ENCODE measurements at places on chromosomes 6 and 20.

DNA sequence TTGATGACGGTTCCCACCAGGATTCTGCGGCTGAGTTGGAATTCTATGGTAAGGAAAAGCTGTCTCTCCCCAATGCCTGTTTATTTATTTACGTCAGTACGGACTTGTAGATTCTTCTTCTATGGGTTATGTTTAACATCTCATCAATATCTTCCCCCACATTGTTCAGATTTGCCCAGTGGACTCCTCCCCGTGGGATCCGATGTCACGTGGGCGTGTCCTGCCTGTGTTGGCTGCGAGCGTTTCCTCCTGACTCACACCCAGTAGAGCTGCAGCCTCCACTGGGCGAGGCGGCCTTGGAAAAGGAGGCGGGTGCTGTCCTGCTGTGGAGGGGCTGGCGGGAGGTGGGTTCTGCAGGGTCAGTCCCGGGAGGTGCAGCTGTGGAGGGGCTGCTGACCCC lies 46.8 kb upstream of the SLCO4A1 start:
- DNase-seq: peak; percentile 64

DNA sequence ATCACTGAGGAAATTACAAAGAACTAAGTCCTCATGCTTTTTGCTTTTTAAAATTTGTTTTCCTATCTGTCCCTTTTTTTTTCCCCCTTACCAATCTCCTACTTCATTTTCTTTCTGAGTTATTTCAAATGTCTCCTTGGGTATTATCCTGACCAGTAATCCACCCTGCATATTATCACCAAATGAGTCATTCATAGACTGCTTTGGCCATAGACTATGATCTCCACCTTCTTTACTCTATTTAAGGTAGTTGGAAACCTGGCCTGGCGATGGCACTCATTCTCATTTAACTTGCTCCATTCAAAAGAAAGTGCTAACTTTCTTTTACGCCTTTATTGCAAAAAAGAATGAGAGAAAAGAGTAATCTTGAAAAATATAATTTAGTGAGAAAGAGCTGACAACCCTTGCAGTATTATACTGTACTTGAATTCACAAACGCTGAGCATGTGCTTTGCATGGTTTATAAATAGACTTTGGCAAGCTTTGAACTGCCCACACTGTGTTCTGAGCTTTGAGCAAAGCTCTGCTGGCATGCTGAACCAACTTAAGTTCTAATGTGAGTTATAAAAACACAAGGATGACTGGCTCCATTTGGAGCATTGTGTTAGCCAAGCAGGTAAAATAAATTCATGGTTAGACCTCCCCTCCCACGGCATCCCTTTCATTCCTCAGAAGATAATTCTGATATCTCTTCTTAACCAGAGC lies 198.9 kb downstream of the NKAIN2 start:
- DNase-seq: no peak

DNA sequence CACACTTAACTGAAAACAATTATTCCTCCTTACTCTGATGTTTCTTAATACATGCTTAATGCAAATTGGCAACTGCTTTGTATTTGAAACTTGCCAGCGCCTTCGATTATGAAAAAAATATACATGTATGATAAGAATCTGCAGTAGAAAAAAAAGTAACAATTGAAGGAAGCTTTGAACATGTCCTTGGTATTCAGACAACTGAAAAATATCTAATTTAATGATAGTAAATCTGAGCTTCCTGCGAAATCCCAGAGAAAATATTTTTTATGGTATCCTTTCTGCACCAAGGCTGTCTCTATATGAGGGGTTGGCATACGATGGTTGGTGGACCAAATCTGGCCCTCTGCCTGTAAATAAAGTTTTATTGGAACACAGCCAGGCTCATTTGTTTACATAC lies 186.2 kb downstream of the HDGFL1 start:
- no peak for DNase-seq

- DNase-seq: no peak
These were observed 19.1 kb downstream of the SLX4IP start for GRCh38 chr20:10454151-10454750.

DNA sequence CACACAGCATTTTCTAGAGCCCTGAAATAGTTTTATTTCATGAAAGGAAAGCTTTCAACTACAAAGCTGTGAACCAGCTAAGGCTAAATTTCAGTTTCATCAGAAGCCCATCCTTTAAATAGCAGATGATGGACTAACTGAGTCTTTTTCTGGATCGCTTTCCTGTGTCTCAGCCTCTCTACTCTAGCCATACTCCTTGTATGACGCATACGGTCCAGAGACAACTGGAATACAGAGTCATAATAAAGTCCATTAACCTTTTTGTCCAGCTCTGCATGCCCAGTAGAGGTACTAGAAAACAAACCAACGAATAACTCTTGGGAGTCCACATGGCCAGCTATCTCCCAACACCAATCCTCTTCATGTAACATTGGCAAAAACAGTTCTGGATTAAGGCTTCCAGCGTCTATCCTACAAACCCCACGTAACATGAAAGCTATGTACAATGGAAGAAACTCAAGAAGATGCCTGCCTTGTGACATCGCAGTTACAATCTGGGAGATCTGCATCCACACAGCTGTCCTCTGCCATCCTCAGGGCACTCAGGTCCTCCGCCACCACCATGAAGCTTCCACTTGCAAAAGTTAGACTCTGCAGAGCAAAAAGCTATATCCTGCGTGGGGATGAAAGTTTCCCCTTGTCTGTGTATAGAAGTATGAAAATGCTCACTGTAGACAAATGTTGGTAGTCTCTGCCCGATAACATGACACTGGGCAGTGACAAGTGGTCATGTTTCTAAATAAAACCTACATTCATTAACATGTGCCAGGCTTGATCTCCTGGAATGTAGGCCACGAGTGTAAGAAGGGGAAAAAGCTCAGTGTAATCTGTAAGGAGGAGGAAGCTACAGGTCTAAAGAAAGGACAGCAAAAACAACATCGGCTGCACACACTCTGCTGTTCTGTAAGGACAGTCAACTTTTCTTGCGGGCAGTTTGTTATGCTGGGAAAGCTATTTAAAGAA lies 360.4 kb downstream of the ESR1 start:
- no peak for DNase-seq

GRCh38 chr6:43771210-43771857 lies 1.3 kb downstream of the VEGFA start:
- DNase-seq: peak; percentile 86

DNA sequence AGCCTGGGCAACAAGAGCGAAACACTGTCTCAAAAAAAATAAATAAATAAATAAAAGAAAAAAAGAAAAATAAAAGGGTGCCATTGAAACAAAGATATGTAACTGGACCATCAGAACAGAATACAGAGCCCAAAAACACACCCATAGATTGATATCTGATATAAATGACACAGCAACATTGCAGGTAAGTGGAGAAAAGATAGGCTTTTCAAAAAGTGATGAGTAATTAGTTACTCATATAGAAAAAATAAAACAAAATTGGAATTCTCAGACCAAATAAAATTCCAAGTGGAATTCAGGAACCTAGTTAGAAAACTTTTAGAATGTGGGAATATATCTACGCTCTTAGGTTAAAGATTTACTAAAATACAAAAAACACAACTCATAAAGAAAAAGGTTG lies 60.6 kb upstream of the CHD6 start:
- no peak for DNase-seq

- no peak for DNase-seq
These were observed 6.3 kb upstream of the TBC1D22B start for GRCh38 chr6:37251211-37251780.

GRCh38 chr20:50969435-50969834 lies 10.8 kb downstream of the MOCS3 start:
- DNase-seq: no peak

DNA sequence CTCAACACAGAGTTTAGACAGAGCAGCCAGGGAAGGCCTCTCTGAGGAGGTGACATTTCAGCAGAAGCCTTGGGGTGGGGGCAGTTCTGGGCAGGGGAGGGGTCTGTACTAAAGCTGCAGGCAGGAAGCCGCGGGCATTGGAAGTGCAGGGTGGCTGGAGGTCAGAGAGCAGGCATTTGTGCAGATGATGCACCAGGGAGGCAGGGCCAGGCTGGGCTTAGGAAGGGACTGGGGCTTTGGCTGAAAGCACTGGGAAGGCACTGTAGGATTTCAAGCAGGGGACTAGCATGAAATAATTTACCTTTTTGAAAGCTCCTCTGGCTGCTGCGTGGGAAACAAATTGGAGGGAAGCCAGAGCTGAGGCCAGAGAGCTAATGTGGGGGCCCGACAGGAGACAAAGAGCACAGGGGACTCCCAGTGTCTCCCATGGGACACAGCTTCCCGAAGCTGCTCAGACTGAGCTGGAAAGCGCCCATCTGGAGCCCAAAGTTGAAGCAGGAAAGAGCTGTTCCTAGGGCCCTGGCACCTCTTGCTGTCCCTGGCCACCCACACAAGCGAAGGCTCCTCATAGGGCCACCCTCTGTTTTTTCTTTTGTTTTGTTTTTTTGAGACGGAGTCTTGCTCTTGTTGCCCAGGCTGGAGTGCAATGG lies 19.3 kb downstream of the ADA start:
- no peak for DNase-seq

GRCh38 chr20:44601236-44601671 lies 18.9 kb downstream of the PKIG start:
- DNase-seq: no peak

DNA sequence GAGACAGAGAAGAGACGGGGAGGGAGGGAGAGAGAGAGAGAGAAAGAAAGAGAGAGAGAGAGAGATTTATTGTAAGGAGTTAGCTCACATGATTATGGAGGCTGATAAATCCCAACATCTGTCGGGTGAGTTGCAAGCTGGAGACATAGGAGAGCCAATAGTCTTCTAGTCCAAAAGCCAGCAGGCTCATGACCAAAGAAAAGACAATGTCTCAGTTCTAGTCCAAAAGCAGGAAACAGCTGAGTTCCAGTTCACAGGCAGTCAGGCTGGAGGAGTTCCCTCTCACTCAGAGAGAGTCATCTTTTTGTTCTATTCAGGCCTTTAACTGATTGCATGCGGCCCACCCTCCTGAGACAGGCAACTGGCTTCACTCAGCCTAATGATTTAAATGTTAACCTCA lies 416.6 kb downstream of the PREX1 start:
- no peak for DNase-seq

DNA sequence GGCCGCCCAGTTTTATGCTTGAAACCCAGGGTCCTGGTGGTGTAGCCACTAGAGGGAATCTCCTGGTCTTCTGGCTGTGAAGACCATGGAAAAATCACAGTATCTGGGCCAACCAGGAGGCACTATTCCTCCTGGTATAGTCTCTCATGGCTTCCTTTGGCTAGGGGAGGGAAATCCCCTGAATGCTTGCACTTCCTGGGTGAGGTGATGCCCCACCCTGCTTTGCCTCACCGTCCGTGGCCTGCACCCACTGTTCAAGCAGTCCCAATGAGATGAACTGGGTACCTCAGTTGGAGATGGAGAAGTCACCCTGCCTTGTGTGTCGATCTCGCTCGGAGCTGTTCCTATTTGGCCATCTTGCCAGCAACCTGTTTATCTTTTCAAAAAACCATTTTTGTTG lies 10.1 kb upstream of the ZNF337 start:
- no peak for DNase-seq

GRCh38 chr6:119076173-119076572 lies 2.3 kb downstream of the FAM184A start:
- no peak for DNase-seq

DNA sequence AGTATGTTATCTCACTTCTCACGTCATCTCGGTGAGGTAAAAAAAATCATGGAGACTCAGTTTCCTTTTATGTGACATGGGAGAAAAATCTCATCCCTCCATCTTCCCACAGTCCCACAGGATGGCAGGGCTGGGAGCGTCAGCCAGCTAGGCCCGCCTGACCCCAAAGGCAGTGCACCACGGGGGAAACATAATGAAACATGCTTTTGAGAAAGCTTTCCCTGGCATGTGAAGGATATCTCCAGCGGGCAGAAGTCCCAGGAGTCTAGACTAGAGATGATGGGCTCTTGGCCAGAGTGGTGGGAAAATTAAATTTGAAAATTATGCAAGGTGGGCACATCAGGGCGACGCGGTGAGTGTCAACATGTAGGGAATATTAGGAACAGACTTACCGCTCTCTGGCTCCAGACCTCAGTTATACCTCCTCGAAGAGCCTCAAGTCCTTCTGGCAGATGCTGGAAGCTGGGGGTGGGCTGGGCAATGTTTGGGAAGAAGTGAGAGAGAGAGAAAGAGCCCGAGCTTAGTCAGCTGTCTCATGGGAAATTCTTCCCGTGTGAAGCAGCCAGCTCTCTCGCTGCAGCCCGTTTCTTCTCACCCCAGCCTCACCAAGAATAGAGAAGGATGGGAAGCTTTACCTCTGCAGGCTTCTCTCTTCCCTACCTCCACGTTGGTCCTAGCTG lies 52.3 kb downstream of the MOCS1 start:
- DNase-seq: no peak

DNA sequence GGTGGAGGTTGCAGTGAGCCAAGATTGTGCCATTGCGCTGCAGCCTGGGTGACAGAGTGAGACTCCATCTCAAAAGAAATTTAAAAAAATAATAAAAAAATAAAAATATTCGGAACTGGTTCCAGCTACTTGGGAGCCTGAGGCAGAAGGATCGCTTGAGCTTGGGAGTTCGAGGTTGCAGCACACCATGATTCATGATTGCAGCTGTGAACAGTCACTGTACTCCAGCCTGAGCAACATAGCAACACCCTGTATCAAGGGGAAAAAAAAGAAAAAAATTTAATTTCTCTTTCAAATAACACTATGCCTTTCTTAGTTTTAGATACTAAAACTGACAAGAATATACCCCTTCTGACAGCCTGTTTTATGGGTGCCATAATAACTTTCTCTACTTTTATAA lies 10.5 kb downstream of the KDM1B start:
- no peak for DNase-seq

DNA sequence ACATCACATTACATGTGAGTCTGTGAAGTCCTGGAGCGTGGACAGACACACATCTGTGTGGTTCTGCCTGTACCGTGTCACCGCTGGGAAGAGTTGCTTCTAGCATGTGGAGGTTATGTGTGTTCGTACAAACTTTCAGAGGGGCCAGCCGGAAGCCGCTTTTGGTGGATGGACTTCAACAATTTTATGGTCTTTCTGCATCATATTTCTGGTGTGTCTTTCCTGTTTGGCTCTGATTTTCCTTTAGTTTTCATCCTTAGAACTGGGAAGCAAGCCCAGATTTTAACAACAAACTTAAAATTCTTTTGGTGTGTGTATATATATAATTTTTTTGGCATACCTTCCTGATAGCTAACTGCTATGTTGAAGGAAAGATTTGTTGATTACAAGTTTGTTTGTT lies 71.2 kb downstream of the TIAM2 start:
- DNase-seq: no peak

DNA sequence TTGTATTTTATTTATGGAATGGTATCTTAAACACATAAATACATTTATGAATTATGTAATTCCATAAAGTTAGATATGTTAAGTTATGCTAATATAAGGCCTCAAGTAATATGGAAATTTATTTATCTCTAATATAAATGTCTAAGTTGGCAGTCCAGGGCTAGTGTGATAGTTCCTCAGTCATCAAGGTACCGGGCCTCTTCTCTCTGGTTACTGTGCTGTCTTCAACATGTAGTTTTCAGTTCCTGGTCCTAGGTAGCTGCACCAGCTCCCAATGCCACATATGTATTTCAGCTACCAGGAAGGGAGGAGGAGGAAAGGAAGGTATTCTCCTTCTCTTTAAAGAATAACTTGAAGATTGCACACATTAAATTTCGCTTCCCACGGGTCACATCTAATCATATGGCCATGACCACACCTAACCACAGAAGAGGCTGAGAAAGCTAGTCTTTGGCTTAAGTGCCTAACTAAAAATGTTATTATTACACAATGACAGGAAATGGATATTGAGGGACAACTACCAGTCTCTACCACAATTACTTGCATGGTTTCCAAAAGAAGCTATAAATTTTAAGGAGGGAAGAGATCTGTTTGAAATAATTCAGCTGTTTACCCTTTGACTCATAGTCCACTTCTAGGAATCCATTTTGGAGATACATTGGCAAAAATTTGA lies 68.6 kb downstream of the BCKDHB start:
- DNase-seq: peak; percentile 72
